ENCODE measurements at places on chromosomes 4 and X.

DNA sequence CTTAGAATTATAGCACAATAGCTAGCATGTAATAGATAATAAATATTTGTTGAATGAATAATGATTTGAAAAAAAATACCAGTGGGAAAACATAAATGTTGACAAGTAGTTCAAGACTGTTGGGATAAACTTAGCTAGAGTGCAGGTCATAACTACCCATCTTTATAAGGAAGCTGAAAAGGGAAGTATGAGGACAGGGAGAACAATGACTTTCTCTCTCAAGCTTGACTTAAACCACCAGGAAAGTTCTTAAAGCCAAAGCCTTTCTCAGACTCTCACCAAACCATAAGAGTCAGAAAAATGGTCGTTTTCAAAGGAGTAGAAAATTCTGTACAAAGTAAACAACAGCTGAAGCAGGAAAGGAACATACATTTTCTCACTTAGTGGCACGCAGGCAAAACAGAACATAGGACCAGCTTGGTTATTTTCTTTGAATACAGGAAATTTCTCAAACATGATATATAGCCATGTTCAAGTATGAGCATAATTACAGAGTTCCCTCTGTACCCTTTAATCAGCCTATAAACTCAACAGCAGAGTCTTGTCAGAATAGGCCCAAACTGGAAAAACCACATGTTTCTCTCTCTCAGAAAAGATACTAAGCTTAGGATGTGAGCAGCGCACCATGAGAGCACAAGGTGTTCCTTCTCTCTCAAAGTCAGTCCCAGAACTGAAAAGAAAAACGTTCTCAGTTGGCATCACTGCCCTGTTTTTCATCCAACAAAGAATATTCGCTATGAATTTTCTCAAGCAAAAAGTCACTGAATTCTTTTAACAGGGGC, 28.7 kb downstream of the MAPK10 start:
- DNase-seq = no peak

- no peak for DNase-seq
Measured at GRCh38 chrX:38651625-38652601, 90.6 kb downstream of the TSPAN7 start.

GRCh38 chrX:149007423-149007822, 497.7 kb downstream of the IDS start:
- no peak for DNase-seq

- no peak for DNase-seq
Measured at GRCh38 chr4:188707036-188707435, 567.8 kb downstream of the TRIML1 start.

GRCh38 chr4:187118166-187118565, 394.5 kb upstream of the FAT1 start:
- DNase-seq = no peak

- no peak for DNase-seq
Measured at GRCh38 chr4:77025643-77026321, 50.0 kb downstream of the CCNI start.

DNA sequence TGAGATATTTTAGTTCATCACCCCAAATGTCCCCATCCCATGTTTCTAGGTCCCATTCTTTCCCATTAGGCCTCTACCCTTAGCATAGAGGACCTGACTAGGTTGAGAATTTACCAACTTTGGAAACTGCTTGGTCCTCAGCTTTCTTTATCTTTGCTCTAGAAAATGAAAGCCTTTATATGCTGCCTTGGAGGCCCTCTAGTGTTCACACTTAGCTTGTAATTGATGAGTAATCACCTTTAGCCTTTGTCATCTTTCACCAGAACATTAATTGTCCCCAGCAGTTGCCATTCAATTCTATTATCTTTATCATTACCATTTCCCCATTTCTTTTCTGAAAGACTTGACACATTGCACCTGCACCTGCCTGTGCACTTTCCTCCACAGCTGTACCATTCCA, 589.2 kb upstream of the NR3C2 start:
- no peak for DNase-seq

GRCh38 chr4:71126719-71127118, 133.3 kb downstream of the DCK start:
- peak; percentile 38 for DNase-seq

GRCh38 chrX:39507617-39508299, 590.0 kb downstream of the BCOR start:
- no peak for DNase-seq

- DNase-seq = no peak
Measured at GRCh38 chrX:105646592-105647372, 175.6 kb upstream of the NRK start.

DNA sequence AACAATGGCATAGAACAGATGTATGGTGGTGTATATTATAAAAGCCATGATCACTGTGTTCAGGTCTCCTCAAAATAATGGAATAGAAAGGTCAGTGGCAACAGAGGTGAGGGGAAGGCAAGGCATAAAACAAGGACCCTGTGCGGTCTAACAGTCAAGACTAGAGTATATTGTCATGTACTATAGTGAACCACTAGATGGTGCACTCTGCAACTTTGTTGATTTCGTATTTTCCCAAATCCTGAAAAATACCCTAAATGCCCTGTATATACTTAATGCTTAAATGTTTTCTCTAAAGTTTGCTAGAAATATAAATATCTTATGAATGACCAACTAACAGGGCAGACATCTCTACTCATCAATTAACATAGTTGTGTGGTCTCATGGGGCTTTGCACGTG, 453.0 kb downstream of the PCDH11X start:
- no peak for DNase-seq

DNA sequence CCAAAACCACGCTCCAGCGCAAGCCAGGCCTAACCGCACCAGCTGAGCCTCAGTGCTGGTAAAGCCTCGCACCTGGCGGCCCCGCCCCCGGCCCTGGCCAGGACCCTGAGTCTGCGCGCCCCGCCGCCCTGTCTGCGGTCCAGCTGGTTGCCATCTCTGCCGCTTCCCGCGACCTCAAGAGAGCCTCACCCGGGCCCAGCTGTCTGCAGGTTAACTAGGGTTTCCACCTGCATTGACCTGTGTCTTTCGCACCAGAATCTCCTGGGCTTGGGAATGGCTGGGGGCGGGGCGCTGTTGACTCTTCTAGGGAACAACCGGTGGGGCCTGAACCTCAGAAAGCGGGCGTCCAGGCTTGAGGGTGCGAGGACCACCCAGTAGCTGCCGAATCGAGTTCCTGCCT, 207.7 kb upstream of the PRPS2 start:
- DNase-seq = no peak

DNA sequence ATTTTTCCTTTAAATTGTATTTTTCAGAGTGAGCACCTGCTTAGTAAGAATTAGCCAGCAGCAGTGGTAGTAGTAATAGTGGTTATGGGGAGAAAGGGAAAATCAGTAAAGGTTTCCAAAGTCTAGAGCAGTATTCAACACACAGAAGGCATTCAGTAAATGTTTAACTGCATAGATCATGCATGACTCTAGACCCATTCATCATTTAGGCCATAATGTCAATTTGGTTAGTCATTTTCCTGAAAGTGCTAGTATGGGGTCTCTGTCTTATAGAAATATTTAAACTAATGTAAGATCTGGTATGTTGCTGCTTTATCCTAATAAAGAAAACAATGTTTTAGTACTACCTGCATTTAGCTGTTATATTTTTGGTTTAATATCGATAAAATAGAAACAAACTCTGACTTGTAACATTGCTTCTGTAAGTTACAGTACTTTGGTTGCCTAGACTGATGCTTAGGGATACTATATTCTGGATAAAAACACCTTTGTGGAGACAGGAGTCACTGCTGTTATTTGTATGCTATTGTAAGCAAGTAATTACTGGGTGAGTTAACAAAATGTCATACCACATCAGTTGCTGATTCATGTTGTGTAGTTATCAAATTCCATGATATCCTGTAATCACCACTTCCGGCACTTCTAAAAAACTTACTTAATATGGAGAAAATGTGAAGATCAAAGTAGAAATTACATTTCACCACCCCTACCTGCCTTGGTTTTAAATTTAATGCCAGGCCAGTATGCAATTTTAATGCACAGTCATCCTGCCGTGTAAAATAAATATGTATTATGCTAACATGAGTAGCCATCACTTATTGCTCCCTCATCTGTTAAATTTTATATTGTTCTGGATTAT, 115.8 kb upstream of the BMPR1B start:
- no peak for DNase-seq

GRCh38 chrX:20037186-20037585, 46.3 kb upstream of the BCLAF3 start:
- DNase-seq = no peak

- DNase-seq = no peak
Measured at GRCh38 chrX:1593286-1594271, 2.2 kb downstream of the AKAP17A start.

DNA sequence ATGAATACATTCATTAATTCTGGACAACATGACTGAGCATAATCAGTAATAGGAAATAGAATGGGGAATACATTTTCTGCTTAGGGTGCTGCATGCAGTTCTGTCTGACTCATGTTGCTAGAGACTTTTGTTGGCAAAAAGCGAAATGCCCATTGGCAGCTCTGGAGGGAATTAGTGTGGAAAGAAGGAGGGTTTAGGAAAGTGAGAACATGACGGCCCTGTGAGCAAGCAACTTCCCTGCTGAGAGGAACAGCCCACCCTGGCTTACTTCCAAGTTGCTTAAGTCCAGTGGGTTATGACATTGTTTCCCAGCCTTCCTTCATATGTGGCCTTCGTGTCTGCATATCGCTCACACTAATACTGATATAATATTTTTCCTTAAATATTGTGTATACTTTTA, 13.8 kb downstream of the MAD2L1 start:
- DNase-seq = peak; percentile 56

DNA sequence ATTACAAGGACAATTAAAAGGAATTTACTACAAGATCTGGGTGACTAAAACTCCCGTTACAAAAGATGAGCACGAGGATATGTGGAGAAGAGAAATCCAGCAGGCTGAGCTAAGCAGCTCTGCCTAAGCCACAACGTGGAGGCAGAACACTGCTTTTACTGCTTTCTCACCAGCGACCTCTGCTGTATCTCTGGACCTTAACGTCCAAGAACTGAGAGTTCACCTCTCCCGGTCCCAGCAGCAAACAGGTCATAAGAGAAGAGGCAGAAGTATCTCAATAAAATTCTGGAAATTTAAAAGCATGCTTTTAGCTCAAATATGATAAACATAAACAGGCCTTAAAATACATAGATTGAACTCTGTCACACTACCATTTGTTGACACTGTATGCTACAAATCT, 81.0 kb downstream of the ADGRA3 start:
- peak; percentile 12 for DNase-seq

DNA sequence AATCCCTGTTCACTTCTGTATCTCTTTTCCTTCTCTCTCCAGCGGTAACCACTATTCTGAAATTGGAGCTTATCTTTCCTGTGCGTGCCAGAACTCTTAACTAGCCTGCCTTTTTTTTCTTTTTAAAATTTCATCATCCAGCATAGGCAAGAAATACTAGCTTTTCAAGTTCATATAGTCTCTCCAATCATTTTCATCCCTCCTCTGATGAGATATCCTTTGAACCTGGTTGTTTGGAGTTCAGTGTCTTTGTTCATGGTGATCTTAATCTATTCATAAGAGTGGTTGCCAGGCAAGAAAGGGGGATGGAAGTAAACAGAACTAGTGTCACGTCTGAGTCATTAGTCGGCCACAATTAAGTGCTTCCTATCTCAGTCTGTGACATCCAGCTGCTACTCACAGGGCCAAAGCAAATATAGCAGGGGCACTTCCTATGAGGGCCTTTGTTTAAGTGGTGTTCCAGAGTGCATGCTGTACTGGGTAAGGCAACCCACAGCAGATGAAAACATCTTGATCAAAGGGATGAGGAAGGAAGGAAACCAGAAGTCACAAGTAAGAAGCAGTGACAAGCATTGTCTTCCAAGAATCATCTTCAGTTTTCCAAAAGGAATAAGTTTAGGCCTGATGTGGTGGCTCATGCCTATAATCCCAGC, 56.4 kb upstream of the XIAP start:
- peak; percentile 72 for DNase-seq

GRCh38 chr4:52200339-52200725, 149.2 kb downstream of the SPATA18 start:
- DNase-seq = no peak

DNA sequence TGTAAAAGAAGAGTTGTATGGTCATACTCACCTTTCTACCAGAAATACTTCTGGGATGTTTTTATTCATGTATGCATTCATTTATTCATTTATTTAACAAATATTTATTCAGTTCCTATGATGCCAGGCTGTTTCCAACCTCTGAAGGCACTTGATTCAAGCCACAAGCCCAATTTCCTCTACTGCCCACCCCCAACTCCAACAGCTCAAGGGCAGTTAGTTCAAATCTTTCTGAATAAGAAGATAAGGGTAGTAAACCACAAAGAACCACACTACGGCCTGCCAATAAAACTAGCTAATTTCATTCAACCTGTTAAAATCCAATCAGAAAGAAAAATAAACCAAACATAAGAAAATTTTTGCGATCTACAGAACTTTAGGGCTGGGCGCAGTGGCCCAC, 31.2 kb downstream of the LRBA start:
- no peak for DNase-seq

DNA sequence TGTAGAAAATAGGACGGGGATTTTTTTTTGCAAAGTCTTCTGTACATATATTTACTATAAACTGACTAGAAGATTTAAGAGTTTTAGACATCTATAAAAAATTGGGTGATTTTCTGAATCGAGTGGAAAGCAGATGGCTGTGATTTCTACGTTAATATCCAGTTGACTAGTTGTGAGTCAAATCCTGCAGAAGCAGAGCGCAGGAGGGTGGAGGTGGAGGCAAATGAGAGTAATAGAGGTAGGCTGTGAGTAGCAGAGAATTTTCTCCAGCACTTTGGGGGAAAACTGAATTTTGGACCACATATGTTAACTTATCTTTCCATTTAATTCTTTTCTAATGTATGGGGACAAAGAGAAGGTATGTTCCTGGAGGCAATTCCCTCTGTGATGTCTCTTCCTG, 82.1 kb upstream of the SOX3 start:
- no peak for DNase-seq

GRCh38 chrX:40502688-40503087, 78.1 kb upstream of the ATP6AP2 start:
- DNase-seq = no peak

DNA sequence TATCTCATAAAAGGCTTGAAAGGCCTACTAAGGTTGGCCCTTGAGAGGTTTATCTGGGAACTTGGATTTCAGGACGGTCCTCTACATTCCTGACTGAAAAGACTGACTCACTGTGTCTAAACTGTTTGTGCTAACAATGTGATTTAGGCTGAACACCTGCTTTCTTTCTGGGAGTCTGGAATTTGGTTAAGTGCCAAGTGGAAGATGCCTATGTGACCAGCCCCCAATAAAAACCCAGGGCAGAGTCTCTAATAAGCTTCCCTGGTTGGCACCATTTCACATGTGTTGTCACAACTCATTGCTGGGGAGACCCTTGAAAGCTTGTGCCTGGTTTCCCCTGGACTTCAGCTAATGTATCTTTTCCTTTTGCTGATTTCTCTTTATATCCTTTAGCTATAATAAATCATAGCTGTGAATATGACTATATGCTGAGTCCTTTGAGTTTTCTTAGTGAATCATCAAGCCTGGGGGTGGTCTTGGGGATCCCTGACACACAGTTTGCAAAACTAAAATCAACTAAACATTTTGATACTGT, 55.1 kb downstream of the GPR82 start:
- DNase-seq = peak; percentile 17

GRCh38 chrX:79975605-79976004, 38.9 kb upstream of the TBX22 start:
- no peak for DNase-seq
